ENCODE measurements at places on chromosomes 6 and 20.

GRCh38 chr6:78577585-78577984, 289.8 kb upstream of the IRAK1BP1 start:
- no peak for DNase-seq

- no peak for DNase-seq
Measured at GRCh38 chr6:68675548-68675947, 40.5 kb downstream of the ADGRB3 start.

DNA sequence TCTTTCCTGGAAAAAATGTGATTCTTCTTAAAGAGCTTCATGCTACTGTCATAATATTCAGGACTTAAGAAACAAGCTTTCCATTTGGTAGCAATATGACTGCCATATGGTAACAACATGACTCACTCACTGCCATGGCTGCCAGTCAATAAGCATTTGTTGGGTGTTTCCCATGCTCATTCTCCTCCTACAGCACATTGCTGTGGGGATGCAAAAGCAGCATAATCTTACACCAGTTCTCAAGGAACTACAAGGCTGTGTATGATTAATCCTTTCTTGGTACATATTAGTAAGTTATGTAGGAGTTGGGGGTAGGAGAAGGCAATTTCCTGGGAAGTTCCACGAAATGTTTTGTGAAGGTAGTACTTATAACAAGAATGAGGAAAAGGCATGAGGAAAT, 76.7 kb downstream of the CEP162 start:
- no peak for DNase-seq

DNA sequence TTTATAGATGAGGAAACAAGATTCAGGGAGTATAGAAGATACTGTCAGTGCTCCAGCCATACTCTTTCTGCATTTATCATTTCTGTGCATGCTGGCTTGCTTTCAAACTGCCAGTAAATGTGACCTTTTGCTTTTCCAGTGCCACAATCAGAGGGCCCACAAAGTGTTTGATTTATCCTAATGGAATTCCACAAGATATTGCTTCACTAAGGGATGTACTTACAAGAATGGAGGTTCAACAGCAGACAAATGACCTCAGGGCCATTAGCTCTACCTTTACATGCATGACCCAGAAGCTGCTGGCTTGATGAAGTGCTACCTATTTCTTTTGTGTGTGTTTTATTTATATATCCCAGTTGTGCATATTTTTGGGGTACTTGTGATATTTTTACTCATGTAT, 171.5 kb upstream of the GRIK2 start:
- no peak for DNase-seq

GRCh38 chr6:12363651-12364381, 73.7 kb downstream of the EDN1 start:
- no peak for DNase-seq

DNA sequence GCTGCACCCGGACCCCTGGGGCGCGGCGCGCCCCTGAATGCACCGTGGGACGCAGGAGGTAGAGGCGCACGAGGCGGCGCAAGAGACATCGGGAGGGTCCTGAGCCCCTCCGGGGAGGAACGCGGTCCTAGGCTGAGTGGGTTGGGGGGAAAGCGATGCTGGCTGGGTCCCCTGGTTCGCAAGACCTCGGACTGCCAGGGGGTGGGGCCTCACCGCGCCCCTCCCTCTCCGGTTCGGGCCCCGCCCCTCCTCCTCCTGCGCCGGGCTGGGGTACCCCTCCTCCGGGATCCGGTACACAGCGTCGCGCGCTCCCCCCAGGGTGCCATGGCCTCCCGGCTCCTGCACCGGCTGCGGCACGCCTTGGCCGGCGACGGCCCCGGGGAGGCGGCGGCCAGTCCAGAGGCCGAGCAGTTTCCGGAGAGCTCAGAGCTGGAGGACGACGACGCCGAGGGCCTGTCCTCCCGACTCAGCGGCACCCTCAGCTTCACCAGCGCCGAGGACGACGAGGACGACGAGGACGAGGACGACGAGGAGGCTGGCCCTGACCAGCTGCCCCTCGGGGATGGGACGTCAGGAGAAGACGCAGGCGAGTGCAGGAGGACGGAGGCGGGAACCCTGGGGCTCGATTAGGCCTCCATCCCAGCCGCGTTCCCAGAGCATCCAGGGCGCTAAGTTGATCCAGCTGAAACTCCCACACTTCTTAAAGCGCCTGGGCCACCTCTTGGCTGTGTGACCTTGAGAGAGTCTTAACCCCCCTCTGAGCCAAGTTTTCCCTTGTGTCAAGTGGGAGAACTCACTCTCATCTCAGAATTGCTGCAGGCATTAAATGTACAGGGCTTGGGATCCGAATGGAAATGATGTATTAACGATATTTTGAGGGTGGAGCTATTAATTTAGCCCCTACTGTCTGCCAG, 541 bp downstream of the SNX21 start:
- DNase-seq: peak; percentile 84

DNA sequence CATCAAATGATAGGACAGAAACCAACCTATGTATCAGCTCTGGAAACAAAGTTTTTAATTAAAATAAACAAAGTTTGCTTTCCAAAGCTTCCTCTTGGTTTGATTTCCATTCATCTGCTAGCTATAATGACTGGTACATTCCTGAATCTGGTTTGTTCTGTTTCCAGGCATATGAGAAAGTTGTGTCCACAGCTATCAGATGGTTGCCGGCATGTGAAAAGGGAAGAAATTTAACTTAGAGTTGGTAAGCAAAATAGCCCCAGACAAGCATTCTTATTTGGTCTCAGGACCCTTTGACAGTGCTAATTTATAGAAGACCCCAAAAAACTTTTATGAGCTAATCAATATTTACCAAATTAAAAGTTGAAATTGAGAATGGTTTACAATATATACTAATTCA, 3.8 kb upstream of the RNF146 start:
- no peak for DNase-seq

DNA sequence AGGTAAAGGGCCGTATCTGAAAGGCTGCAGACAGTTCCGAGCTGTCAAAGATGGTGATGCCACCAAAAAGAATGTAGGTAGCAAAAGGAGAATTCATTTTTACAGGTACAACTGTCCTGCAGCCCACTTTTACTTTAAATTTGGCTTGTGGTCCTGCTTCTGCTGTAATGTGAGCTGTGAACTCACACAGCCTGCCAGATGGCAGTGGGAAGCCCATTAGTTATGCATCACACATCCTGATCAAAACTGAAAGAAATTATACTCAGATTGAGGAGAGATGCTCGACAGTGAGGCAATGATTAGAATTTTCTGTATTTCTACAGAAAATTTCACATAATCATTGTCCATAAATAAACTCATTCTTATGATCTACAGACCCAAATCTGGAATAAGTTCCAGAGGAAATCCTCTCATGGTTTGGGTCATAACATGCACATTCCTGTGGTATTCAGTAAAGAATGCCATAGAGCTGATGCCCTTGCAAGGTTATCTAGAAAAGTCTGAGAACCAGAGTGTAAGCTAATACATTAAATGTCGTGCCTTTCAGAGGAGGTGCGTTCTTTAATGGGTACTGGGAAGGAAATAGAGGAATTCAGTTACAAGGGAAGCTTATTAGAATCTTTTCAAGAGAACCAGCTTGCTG, 23.9 kb upstream of the E2F3 start:
- DNase-seq: no peak

DNA sequence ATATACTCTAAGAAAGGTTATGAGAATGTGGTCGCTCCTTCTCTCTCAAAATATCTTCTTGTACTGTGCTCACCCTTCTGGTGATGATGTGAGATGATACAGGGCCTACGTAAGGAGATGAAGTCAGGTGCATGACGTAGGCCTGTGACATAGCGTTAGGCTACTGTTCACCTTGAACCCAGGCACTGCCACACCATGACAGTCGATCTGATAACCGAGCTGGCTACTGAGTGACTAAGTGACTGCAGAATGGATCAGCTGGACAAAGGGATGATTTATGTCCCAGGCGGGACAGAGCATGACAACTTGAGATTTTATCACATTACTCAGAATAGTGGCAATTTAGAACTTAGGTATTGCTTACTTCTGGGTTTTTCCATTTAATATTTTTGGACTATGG, 11.2 kb downstream of the SLC24A3 start:
- no peak for DNase-seq

DNA sequence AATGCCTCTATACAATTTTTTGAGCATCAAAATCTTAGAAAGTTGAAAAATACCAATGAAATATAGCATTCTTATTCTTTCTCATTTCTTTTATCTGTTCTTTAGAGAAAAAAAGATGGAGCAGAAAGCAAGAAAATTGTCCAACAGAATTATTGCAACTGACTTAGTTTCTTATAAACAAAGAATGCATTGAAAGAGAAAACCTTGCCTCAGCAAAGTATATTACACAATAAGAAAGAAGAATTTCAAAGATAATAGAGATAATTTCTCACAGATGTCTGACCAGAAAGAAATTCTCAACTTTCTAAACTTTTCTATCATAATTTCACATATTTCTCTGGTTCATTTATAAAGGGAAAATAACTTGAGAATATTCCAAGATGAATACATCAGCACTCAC, 47.0 kb upstream of the PRND start:
- DNase-seq: no peak

- no peak for DNase-seq
Measured at GRCh38 chr20:3798908-3799248, 2.8 kb downstream of the CDC25B start.

DNA sequence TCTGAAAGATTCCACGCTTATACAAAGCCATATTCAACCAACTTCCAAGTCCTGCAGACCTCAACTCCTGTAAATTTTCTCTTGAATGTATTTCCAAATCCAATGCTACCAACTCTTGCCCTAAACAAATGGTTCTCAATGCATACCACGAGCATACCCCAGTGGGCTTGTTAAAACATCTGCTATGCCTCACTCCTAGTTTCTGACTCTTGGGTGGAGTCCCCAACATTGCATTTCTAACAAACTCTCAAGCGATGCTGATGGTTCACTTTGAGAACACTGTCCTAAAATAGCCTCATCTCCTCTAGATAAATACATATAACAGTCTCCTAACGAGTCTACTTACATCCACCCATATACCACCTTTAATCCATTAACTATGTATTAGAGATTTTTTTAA, 7.3 kb downstream of the HBS1L start:
- no peak for DNase-seq

DNA sequence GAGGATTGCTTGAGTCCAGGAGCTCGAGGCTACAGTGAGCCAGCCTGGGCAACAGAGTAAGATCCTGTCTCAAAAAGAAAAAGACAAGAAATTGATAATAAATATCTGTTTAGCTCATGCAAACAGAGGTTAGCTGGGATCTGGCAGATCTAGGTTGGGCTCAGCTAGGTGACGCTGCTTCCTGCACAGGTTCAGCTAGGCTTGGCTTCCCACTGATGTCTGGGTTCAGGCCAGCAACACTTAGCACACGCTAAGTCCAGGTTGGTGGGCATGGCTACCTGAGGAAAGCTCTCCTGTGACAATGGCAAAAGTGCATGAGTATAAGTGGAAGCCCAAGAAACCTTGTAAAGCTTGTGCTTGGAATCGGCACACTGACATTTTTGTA, 48.7 kb downstream of the RIN2 start:
- DNase-seq: no peak

GRCh38 chr6:33592280-33592594, 12.2 kb upstream of the BAK1 start:
- no peak for DNase-seq

- no peak for DNase-seq
Measured at GRCh38 chr6:166007349-166008263, 160.0 kb downstream of the TBXT start.

- no peak for DNase-seq
Measured at GRCh38 chr20:60453388-60454246, 495.4 kb downstream of the CDH26 start.

- DNase-seq: no peak
Measured at GRCh38 chr20:61756966-61757677, 308.6 kb downstream of the TAF4 start.

DNA sequence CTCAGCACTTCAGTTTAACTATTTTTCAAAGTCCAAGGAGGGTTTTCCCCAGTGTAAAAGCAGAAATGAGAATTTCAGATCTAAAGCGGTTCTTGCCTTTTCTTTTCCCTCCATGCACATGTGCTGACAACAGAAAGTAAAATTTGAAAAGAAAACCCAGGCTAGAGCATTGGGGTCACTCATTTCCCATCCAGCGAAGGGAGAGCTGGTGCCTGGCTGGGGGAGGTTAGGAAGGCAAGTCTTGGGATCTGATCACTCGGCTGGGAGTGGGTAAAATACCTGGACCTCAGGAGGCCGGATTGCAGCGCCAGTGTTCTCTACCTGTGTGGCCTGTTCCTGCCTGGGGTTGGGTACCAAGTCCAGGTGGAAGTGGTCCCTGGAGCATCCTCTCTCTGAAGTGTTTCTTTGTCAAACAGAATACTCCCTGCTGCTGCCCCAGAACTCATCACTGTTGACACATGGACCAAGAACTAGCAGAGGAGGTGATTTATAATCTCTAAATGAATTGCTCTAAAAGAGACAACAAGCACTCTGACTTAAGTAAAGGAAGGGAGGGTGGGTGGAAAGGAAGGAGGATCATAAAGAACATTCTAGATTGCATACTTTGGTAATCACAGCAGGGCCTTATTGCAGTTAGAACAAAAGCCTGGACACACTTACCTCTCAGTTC, 136.0 kb downstream of the MTHFD1L start:
- no peak for DNase-seq

- no peak for DNase-seq
Measured at GRCh38 chr6:86683132-86683908, 254.0 kb upstream of the HTR1E start.

- no peak for DNase-seq
Measured at GRCh38 chr6:54718541-54719023, 128.0 kb upstream of the FAM83B start.

- DNase-seq: no peak
Measured at GRCh38 chr6:15946701-15947385, 182.0 kb upstream of the MYLIP start.

DNA sequence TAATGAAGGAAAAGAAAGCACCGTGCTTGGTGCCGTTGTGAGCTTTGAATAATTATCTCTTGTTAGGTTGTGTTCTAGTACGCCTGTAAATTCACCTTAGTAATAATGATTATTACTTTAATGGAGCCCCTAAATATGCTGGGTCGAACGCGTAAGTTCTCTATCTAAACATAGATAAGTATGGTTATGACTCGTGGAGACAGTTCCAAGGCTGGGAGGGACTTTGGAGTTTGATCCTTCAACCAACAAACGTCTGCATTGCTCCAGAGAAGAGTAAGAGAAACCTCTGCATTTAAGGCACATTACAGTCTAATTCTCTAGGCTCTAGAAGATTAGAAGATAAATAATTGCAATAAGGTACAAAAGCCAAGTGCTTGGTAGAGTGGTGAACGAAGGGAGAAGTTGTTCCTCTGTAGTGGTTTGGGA, 514 bp downstream of the ACOT13 start:
- no peak for DNase-seq

DNA sequence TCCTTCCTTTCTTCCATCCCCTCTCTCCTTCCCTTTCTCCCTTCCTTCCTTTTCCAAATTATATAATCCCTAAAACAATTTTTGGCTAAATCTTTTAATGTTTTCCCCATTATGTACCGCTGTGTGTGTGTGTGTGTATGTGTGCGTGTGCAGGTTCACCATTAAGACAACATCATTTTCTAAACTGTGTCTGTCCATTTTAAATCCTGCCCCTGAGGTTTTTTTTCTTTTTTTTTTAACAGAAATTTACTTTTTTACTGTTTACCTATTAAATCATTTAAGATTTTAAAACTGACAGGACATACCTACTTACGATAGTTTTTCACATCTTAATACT, 366.3 kb upstream of the EPHA7 start:
- no peak for DNase-seq

Measured in D721Med (cell line).